ENCODE measurements at places on chromosomes 11 and 22.

GRCh38 chr11:82996966-82997606 is 74.6 kb downstream of the RAB30 start:
- DNase-seq, result no peak

- no peak for DNase-seq
These were observed 34.0 kb downstream of the BMAL1 start for GRCh38 chr11:13311570-13311969.

- DNase-seq, result no peak
These were observed 28.1 kb upstream of the ALX4 start for GRCh38 chr11:44338026-44338425.

- no peak for DNase-seq
These were observed 55.1 kb downstream of the MTMR3 start for GRCh38 chr22:29937940-29938693.

GRCh38 chr11:47051217-47051616 is 114.7 kb downstream of the CSTPP1 start:
- no peak for DNase-seq

DNA sequence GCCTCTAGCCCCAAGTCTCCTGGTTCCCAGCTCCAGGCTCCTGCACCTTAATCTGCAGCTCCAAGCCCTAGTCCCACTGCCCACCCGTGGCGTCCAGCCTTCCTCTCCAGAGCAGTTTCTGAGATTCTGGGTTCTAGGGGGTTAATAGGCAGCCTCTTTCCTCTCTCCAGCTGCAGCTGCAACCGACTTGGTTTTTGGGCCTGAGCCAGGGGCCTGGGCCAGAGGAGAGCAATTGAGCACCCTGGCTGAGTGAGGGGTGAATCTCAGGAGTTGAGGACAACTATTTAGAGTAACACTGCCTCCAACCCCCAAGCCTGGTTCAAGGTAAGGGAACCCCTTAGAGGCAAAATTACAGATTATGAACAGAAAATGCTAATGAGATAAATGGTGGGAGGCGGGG is 9.0 kb upstream of the CHRM1 start:
- DNase-seq, result no peak

DNA sequence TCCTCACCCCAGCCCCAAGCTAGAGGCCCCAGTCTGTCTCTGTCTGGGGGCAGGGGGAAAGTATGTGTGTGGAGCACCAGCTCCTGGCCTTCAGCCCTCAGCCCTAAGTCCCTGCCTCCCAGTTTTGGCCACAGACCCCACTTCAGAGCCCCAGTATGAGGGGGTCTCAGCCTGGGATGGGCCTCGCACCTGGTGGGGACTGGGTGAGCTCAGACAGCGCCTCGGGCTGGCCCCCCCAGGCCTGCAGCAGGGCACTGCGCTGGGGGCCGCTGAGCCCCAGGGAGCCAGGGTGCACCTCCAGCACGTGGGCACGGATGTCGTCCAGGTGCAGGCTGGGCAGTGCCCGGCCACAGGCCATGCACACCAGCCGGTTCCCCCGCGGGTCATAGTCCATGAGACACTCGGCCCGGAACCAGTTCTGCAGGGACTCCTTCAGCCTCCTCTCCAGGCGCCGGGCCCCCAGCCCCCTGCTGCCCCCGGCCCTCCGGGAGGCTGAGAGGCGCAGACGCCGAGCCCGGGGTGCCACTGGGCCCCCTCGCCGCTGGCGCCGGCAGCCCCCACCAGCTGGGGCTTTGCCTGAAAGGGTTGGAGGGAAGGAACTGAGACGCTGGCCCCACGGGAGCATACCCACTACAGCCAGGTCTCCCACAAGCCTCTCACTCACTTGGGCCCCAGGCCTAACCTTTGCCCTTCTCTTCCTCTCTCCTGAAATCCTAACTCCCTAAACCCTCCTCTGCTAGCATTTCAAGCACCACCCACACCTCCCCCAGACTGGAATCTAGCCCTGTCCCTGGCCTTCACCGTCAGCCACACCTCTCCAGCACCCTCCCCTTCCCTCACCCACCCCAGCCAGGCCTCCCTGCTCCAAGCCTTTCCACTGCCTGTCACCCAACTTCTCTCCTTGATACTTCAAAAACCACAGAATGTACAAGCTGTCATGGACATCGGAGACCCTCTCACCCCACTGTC is 3.6 kb downstream of the ZFTA start:
- no peak for DNase-seq

DNA sequence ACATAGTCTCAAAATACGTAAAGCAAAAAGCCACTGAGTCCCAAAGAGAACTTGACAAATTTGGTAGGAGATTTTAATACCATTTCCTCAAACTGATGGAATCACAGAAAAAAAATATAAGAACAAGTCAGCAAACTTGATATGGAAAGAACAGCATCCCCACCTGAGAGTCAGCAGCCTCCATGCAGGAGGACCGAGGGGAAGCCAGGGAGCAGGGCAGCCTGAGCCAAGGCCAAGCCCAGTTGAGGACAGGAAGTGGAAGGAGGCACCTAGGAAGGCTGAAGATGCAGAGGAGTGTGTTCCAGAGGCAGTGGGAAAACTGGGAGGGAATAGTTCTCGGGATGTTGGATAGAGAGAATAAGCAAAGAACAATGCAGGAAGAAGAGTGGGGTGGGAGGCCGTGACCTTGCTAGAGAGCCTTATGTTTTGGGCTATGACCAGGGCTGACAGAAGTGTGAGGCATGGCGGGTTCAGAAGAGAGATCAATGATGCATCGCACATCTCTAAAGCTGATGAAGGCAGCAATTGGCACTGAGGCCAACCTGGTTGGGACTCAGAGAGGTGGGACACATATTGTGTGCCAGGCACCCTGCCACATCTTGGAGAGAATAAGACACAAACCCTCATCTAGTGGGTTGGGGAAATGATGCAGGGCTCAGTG is 15.4 kb downstream of the APOA4 start:
- no peak for DNase-seq
